ENCODE measurements at places on chromosomes 1 and 21.

DNA sequence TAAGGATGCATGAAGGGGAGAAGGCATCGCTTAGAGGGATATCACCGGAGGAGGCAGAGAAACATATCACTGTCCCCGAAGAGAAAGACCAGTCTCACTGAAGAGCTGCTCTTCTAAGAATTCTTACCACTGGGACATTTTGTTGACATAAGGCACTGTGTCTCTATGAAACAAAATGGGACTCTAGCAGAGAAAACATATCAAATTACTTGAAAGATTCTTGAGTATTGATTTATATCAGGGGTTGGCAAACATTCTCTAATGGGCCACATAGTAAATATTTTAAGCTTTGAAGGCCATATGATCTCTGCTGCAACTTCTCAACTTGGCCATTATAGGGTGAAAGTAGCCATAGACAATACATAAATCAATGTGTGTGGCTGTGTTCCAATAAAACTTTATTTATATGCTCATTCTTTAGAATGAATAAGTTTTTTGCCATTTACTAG, 41.0 kb upstream of the GREM2 start:
- DNase-seq: no peak

- DNase-seq: no peak
Observed at GRCh38 chr1:30533141-30533540, 190.2 kb downstream of the MATN1 start.

- peak; percentile 56 for DNase-seq
Observed at GRCh38 chr1:234628089-234628488, 18.1 kb upstream of the IRF2BP2 start.

DNA sequence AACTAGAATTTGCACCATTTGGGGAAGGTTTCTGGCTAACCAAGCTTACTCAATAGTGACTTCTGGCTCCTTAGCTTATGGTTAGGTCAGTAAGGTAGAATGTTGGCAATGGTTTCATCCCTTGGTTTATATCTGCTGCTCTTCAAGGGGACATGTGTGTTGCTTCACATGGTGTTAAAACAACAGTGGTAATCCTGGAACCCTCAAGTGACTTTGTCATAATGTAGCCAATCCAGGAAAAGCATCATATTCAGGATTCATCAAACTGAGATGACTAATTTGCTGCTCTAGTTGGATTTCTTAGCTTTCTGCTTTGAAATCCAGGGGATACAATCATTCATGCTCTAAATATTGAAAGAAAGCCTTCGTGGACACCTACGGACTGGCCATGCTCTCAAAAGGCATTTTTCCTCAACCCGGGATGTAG, 108.7 kb downstream of the RGL1 start:
- DNase-seq: no peak

DNA sequence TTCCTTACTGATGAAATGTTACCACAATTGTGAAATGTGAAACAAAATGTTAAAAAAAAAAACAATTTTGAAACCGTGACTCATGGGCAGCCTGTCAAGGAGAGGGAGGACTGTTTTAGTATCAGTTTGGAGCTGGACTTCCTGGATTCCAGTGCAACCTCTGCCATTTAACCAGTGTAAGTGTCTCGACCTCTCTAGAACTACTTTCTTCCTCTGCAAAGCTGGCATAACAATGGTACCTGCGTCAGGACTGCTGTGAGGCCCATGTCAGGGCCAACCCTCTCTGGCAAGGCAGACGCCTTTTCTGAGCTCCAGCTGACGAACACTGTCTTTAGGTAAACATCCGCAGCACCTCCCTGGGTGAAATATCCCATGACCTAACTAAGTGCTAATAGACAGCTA, 20.9 kb downstream of the URB1 start:
- DNase-seq: peak; percentile 52

DNA sequence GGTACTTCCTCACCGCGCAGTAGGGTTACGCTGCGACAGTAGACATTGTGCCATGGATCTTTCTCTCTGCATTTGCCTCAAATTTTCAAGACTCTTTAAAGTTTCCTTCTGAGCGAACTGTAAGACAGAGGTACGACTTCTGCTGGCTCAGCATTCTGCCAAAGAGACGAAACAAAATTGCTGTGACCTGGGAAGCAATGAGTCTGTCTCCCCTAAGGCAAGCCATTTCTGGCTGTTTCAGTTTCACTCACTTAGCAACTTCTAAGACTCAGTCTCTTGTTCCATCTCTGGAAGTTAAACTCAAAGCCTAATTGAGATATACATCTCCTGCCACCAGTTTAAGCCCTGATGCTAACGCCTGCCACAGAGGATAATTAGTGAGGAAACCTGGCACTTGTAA, 510.9 kb upstream of the DAB1 start:
- no peak for DNase-seq

- no peak for DNase-seq
Observed at GRCh38 chr1:203187689-203188264, 1.3 kb upstream of the CHI3L1 start.

DNA sequence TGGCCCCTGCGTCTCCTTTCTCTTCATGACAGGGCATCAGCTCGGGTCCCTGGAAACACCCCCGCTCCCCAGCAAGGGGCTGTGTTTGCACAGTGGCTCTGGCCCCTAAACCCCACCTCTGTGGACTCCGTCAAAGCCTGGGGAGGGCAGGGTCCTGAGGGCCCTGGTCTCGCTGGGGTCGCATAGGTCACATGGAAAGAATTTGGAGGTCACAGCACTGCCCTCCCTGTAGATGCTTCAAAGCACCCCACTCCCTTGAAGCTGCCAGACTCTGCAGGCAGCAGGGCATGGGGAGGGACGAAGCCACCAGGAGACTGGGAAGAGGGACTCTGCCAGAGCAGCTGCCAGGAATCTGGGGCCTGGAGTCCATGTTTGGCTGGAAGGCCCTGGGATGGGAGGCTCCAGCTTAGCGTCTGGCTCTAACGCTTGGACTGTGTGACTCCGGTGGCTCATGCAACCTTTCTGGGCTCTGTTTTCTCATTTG, 36.6 kb upstream of the ECE1 start:
- DNase-seq: no peak

DNA sequence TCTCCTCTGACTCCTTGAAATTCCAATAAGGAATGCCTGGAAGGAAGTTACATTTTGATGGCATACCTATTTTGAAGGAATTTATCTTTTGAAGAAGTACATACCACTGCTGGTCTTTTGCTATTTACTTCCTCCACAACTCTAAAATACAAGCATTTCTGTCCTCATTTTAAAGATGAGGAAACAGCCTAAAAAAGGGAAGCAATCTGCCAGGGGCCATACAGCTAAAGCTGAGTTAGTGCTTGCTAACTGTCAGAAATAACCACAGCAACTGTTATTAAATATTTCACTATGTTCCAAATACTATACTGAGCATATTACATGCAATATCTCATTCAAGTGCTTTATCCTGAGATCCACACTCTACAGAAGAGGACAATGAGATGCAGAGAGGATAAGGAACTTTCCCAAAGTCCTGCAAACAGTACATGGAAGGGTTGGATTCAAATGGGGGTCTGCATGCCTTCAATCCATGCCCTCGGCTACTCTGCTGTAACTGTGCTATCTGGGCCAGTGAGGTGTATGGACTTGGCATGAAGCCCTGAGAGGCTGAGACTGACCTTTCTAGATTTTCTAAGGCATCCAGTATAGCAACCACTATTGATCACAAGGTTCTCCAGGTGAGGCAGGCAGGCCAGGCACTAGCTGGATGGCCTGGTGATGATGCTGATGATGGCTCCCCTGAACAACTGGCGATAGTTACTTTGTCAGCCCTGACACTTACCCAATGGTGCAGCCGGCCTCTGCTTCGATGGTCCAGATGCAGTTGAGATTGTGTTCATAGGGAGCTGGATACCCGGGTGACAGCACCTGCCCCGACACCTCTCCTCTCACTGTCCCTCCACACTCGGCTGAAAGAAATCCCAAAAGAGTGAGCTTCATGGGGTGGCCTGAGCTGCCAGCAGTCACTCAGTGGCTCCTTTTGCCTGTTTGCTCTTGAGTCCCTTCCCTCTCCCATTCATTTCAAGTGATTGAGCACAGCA, 171.4 kb upstream of the HMGB4 start:
- DNase-seq: no peak

DNA sequence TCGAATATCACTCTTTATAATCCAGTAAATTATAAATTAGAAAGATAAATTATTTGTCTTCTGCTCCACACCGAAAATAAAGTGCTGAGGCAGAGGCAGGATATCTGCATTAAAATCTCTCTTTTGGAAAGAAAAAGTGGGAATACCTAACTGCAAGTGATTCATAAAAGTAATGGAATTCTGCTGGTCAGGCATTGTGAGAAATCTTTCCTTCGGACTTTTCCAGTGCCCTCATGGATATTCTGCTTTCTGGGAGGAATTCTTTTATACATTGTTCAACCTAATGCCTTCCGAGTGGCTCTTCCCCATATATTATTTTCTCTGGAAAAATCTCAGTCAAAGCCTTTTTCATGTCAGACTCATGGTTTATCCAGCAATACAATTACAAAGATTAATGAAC, 158.3 kb upstream of the RNPC3 start:
- no peak for DNase-seq

GRCh38 chr1:163346326-163346870, 24.6 kb downstream of the NUF2 start:
- DNase-seq: peak; percentile 5

DNA sequence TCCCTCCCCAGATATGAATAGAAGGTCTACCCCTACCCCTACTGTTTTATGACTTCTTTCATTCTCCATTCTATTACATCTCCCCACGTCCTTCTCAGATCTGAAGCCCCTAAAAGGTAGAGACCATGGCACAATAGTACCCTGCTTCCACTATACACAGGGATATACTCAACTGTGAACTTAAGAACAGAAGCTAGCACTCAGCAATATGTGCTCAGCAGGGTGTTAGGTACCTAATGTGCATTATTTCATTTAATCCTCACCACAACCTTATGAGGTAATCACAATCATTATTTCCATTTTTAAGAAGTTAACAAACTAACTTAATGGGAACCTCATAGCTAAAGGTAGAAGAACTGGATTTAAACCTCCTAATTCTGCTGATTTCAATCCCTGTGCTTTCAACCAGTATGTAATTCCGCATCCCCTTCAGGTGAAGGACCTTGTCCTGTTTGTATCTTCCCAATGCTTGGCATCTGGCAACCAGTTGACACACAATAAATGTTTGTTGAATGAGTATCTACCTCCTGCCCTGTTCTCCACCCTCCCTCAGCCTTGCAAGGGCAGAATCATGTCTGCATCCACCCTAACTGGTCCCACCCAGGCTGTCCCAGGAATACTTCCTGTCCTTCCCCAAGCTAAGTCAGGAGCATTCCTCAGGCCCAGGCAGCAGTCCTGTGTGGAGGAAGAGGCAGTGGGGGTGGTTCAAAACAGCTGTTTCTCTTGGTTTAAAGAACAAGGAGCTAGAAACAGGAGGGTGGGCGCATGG, 6.5 kb downstream of the DENND2D start:
- no peak for DNase-seq

DNA sequence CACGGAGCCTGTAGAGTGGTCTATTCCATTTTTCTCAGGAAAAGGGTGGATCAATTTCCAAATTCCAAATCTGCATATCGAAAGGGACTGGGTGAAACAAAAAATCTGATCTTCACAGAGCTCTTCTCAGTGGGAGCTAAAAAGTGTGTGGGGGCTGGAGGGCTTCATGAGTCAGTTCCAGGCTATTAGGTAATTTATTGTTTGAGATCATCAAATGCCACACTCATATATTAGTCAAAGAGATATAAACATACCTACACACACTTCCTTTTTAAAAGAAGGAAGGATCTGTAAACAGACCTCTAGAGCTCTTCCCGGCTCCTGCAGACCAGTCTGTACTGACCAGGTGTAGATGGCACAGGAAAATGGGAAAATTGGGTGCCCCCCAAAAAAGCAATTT, 175.4 kb downstream of the ZBTB18 start:
- peak; percentile 59 for DNase-seq

GRCh38 chr1:43285269-43285990, at the start of gene C1orf210:
Gene C1orf210 (minus strand): TSS chr1:43285581. CDS start chr1:43283270, 2,311 bp downstream.
- no peak for DNase-seq

GRCh38 chr1:192243721-192244120, 73.1 kb upstream of the RGS21 start:
- DNase-seq: no peak

DNA sequence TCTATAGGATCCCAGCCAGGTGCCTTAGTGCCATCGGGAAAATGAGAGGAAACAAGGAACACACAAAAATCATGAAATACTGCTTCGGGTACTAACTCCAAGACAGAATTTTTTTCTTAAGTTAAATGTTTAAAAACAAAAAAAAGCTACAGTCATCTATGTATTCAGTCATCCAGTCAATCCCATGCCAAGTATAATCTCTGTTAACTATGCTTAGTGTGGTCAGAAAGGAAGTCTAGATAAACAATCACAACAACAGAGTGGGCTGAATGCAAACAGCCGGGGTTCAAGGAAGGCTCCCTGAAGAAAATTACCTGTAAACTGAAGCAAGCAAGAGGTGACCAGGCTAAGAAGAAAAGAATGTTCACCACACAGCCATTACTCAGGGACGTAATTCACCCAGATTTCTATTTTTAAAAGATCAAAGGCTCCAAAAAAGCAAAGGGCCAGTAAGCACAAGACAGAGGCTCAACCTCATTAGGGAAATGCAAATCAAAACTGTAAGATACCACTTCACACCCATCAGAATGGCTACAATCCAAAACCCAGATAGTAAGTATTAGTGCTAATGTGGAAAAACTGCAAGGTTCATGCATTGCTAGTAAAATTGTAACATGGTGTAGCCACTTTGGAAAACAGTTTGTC, 53.0 kb downstream of the RERE start:
- DNase-seq: no peak

GRCh38 chr1:192529811-192530210, 45.8 kb upstream of the RGS1 start:
- DNase-seq: no peak

DNA sequence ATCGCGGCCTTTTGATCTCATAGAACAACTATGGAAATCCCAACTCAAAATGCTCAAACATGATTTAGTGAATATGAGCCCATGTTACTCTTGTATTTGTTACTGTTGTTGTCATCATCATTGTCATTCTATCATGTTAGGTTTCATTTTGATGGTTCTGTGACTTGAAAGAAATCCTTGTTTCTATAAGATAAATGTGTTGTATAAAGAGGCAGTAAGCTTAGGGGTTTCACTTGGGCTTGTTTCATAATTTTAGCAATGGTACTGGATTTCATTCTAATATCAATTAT, 15.3 kb upstream of the GBP5 start:
- no peak for DNase-seq

DNA sequence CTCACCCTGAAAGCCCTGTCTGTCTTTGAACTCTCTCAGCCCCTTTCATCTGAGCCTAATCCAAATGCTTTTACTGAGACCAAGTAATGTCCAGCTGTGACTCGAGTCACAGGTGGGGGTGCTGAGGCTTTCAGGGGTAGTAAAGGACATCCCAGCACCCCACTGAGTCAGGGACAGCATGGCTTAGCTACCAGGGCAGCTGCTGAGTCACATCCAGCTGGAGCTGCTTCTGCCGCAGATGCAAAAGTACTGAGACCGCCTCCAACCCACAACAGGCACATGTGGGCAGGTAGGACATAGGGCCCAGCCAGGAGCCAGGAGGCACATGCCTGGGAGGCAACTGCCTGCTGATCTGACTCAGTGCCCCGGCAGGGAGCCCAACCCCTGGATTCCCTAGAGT, 6.7 kb upstream of the VSIG8 start:
- DNase-seq: peak; percentile 57
